ENCODE measurements at places on chromosomes 7 and 10. TPM values are rescaled to one million over a fixed set of nuclear protein-coding genes. Genes with fewer than 3 reads are reported as not detected.
A peak's percentile ranks its signal among the peaks of the same experiment; 100 is the strongest.

CDC14C gene
- total RNA-seq, result not detected

NUTM2D gene
- 16.1 TPM for total RNA-seq

SH2D4B gene
- 0.23 TPM for total RNA-seq

FAM25C gene
- total RNA-seq, result not detected

ZNRF2 gene
- total RNA-seq, result 9.5 TPM

CNOT4 gene
- 22.7 TPM for total RNA-seq

- H3K27ac ChIP-seq, result no peak overlapping the region
- peaks cover 25% of the 10 kb centered on the region for H3K4me1 ChIP-seq
- no peak for DNase-seq
- no peaks in the 10 kb centered on the region for H3K36me3 ChIP-seq
- no peak overlapping the region for H3K4me3 ChIP-seq
- H3K27me3 ChIP-seq, result no peaks in the 10 kb centered on the region
These were observed 239.1 kb downstream of the PHF14 start for GRCh38 chr7:11212816-11213215.

- no peaks in the 10 kb centered on the region for H3K27me3 ChIP-seq
- H3K4me1 ChIP-seq, result peaks cover 8% of the 10 kb centered on the region
- H3K4me3 ChIP-seq, result no peak overlapping the region
- no peak overlapping the region for H3K27ac ChIP-seq
These were observed 25.8 kb downstream of the AKR1E2 start for GRCh38 chr10:4851846-4852245.

DNA sequence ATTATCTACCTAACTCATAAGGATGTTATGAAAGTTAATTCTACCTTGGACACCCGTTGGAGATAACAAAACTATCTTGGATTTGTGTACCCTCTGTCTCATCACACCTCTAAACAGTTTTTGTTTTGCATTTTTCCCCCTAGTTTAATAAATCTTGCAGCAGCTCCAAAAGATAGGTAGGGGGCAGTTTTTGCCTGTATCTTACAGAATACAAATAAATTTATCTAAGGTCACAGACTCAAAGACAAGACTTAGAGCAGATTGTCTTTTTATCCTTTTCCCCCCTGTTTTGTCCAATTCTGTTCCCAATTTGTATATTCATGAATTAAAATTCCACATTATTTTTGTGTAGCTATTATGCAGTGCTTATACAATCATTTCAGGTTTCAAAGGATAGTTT, 5.0 kb upstream of the SORCS1 start:
- H3K27me3 ChIP-seq, result peaks cover 5% of the 10 kb centered on the region
- no peak overlapping the region for H3K4me3 ChIP-seq
- no peak for DNase-seq
- no peak overlapping the region for H3K27ac ChIP-seq

DNA sequence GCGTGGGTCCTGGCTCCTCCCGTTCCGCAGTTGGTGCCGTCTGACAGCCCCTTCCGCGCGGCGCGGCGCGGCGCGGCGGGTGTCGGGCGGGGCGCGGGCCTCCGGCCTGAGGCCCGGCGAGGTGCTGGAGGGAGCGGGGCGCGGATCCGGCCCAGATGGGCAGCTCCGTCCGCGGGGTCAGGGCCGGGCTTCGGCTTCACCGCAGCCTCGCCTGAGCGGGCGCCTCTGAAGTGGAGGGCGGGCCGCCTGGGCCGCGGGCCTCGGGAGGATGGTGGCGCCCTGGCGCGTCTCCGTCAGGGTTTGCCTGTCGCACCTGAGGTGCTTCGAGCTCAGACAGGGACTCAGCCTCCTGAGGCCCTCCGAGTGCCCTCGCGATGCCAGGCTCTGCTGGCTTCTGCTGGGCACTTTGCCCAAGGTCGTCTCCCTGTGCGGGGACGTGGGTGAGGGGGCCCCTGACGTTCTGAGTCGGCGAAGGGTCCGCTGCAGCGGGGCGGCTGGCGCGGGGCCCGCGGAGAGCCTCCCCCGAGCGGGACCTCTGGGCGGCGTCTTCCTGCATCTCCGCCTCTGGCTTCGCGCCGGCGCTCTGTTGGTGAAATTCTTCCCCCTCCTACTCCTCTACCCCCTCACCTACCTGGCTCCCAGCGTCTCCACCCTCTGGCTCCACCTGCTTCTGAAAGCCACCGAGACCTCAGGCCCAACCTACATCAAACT, 473 bp downstream of the ADCK2 start:
- peak overlapping the region; percentile 84 for H3K4me3 ChIP-seq
- peak; percentile 44 for DNase-seq
- peaks cover 13% of the 10 kb centered on the region for H3K36me3 ChIP-seq
- peaks cover 7% of the 10 kb centered on the region for H3K27me3 ChIP-seq

- peak overlapping the region; percentile 93 for H3K4me3 ChIP-seq
- H3K27ac ChIP-seq, result no peak overlapping the region
- H3K36me3 ChIP-seq, result no peaks in the 10 kb centered on the region
These were observed 829 bp downstream of the CHRM2 start for GRCh38 chr7:136869001-136869961.

DNA sequence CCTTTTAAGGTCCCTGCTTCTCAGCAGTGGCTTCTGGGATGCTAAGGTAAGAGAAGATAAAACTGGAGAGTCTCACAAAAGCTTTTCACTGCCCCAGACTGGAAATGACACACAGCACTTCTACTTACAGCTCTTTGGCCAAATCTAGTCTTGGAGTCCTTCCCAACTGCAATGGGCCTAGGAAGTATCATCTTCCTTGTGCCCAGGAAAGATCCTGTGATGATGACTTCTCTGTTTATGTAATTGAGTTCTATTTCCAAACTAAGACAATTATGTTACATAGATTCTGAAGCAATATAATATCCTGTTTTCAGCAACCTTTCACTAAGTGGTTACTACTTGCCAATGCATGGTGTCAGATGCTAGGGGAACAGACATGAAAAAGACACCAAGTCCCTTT, 234.1 kb downstream of the PTEN start:
- no peaks in the 10 kb centered on the region for H3K27me3 ChIP-seq
- no peak overlapping the region for H3K4me3 ChIP-seq
- H3K4me1 ChIP-seq, result peaks cover 7% of the 10 kb centered on the region

DNA sequence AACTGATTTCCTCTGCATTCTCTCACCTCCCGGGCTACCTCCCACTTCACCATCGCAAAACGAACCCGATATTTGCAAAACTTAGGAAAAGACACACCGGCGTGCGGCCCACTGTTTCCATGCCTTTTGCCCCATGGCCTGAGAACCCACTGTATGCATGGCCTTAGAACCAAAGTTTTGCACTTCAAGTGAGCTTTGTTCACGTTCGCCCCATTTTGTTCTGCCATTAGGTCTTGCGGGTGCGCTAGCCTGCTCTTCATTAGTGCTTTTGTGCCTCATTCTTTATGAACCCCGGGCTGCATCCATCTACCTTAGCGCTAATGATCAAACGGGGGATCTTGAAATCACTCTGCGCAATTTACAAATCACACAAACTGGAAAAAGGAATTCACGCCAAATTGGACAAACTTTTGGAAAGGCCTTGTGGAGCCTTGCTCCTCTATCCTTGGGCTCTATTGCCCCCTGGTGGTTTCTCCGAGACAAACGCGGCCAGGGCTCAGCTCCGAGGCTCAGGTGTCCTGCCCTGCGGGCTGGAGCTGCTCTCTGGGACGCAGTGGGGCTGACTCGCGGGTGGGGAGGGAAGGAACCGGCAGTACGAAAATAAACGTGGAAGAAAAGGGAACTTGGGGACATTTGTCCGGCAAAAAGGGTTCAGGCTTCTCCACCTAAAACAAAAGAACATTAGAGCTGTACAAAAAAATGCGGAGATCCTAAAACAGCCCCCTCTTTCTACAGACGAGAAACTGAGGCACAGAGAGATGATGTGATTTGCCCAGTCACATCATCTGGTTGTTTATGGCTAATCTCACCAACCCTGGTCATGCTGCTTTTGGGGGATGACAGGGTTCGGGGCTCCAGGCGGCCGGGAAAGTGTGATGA, 300.4 kb upstream of the NFE2L3 start:
- peaks cover 7% of the 10 kb centered on the region for H3K27me3 ChIP-seq
- no peak overlapping the region for H3K27ac ChIP-seq
- no peaks in the 10 kb centered on the region for H3K36me3 ChIP-seq

- no peaks in the 10 kb centered on the region for H3K4me1 ChIP-seq
- peaks cover 9% of the 10 kb centered on the region for H3K27me3 ChIP-seq
- H3K4me3 ChIP-seq, result no peak overlapping the region
- H3K27ac ChIP-seq, result no peak overlapping the region
These were observed 27.9 kb upstream of the UTF1 start for GRCh38 chr10:133201948-133202725.
